GM10248 (cell line): ENCODE measurements at places on chromosomes 1 and 21.

DNA sequence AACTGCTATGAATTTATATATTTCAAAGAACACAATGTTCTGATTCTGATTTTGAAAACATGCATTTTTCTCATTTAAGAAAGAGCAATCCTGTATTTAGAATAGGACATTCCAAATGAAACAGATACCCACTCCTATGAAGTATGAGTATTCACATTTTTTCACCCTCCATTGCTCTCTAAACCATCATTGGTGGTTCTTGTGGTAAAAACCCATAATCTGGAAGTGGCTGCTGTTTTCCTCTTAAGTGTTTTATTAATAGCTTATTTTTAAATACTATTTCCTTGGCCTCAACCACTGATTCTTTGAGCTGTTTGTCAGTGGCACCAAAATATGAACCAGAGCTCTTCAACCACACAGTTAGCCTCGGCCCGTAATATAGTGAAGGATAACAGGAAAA, 60.0 kb upstream of the ADAM30 start:
- DNase-seq: no peak

GRCh38 chr1:111603979-111604378, 15.6 kb upstream of the RAP1A start:
- peak; percentile 39 for DNase-seq

- no peak for DNase-seq
Measured at GRCh38 chr1:33147997-33148314, 33.9 kb downstream of the TRIM62 start.

DNA sequence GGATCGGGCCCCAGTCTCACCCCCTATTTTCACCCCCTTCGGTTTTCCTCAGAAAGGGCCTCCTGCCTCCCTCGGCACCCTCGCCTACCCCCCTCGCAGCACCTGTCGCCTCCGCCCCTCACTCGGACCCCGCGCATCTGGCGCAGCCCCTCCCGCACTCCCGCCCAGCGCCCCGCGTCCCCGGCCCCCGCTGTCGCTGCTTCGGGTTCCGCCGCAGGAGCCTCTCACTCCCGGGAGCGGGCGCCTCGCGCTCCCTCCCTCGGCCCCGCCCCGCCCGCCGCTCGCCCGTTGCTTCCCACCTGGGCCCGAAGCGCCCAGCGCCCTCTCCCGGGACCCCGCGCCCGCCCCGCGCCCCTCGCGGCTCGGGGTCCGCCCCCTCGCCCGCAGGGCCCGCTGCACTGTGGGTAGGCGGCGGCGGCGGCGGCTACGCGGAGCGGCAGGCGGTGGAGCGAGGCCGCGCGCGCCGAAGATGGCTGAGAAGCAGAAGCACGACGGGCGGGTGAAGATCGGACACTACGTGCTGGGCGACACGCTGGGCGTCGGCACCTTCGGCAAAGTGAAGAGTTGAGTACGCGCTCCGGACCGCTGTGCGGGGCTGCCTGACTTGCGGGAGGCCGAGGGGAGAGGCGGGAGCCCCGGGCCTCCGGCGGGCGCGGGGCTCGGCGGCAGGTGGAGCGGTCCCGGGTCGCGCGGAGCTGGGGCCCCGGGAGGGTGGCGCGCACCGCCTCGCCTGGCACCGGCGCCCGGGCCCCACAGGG, at the start of gene PRKAA2:
Gene PRKAA2 (plus strand): TSS at position 396 of the 758 bp plus-strand sequence. CDS start 74 bp downstream, at position 470.
- DNase-seq: peak; percentile 31

DNA sequence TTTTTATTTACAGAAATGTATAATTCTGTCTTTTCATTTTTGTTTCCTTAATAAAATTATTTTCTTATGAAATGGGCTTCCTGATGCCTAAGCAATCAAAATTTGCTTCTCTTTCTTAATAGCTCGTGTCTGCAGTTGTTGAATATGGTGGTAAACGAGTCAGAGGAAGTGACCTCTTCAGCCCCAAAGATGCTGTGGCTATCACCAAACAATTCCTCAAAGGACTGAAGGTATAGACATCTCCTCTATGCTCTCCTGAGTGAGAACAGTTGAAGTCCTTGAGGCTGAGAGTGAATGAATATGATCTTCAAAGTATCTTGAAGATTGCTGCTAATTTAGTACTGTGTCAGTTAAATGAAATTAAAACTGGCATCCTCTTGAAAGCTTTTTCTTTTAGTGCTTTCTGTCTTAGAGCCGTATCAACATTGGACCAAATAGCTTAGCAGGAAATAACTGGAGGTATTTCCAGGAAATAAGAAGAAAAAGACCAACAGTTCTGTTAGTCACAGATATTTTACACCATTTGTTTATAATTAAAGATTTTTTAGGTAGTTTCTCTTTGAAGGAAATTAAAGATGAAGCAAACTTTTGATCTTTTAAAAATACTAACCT, 24.7 kb downstream of the VPS45 start:
- DNase-seq: no peak

DNA sequence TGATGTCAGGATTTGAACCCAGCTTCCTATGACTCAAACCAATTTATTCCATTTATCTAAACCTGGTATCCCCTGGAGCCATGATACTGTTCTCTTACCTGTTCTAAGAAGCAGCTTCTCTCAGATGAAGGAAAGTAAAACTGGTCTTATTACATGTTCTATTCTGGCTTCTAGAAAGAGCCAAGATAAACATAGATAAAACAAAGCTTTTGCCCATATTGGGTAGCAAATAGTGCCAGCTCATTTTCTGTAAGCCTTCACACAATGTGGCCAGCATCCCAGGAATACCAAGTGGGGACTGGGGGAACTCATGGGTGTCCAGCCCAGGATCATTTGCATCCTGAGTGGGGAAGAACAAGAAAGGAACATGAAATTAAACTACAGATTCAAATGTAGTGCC, 53.5 kb upstream of the EPHA8 start:
- no peak for DNase-seq

DNA sequence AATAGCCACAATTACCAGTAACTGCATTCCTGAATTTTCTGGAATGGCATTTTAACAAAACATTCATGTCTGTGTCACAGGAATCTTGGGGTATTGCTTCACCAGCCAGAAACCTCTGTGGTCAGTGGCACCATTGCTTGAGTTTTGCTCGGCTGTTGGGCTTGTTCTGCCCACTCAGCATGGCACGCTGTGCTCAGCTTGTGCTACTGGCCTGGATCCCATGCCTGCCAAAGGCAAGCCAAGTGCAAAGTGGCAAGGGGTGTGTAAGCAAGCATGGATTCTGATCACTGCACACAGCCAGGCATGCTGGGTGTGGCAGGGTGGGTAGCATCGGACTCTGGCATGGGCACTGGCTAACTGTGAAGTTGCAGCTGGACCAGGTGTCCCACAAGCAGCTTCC, 1150.9 kb downstream of the MRPL39 start:
- DNase-seq: no peak

DNA sequence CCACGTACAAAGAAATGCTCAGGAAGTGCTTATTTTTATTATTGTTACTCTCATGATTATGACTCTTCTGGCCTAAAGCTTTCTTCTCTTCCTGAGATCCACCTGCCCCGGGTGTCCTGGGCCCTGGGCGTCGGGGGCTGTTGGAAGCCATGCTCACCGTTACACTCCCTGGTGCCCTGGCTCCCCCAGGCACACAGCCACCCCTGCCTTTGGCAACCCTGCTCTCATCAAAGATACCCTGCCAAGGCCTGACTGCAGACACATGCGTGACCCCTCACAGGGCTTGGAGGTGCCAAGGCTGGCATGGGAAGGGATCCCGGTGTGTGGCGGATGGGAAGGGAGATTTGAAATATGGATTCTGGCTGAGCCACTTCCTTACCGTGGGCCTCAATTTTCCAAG, 3.3 kb upstream of the KISS1 start:
- DNase-seq: no peak

DNA sequence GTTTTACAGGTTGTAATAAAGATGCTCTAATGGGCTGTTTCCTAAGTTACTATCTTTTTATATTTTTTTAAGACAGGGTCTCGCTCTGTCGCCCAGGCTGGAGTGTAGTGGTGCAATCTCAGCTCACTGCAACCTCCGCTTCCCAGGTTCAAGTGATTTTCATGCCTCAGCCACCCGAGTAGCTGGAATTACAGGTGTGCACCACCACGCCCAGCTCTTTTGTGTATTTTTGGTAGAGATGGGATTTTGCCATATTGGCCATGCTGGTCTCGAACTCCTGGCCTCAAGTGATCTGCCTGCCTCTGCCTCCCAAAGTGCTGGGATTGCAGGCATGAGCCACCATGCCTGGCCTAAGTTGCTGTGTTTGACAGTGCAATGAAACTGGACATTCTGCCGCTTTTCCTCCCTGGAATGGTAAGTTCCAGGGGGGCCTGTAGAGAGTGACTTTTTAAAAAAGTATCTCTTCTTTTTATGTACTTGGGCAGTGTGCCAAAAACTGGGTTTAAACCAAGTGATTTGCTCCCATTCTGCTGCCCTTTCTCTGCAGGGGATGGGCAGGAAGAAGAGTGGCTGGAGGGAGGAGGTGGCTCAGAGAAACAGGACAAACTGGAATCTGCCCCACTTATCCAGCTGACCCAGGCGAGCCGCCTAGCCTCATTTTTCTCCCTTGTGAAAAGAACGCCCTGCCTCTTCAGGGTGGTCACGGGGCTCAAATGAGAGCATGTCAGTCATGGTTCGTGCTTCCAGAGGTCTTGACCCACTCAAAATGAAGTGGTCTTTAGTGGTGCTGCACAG, 2.3 kb downstream of the SLC37A1 start:
- DNase-seq: no peak

- no peak for DNase-seq
Measured at GRCh38 chr1:21638531-21639341, 30.4 kb downstream of the RAP1GAP start.

- DNase-seq: no peak
Measured at GRCh38 chr1:213564215-213564659, 423.5 kb upstream of the PROX1 start.

DNA sequence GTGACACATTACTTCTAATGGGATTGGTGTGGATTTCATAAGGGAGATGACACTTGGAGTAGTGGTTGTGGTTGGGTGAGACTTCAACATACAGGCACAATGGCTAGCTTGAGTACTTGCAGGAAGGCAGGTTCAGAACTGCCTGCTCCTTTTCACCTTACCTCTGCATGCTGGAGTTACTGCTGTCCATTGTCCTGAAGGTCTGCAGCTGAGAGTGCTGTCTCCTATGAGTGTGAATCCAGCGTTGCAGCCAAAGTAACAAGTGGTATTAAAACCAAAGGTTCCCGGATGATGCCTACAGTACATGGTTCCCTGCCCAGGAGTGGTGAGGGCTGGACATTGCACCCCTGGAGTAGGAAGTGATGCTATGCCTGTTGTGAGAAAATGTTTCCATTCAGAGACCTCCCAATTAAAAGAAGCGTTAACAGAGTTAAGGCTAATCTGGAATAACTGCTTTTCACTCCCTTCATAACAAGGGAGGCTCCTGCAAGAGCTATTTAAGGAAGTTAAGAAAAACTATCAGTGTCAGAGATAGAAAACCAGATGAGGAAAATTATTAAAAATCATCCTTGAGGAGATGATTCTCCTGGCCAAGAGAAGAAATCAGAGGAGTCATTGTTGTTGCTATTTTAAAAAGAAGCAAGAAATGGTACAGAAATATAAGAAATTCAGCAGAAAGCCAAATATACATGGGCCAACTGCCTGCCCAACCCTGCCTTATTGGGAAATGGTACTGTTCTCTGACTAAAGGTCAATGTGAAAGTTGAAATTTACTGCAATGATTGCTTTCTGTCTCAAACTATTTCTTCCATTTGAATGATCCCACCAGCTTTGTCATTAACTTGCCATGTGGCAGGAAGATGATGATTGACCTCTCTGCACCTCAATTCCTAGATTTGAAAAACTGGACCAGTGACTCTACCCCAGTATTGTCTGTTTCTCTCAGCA, 9.8 kb upstream of the F5 start:
- DNase-seq: no peak

DNA sequence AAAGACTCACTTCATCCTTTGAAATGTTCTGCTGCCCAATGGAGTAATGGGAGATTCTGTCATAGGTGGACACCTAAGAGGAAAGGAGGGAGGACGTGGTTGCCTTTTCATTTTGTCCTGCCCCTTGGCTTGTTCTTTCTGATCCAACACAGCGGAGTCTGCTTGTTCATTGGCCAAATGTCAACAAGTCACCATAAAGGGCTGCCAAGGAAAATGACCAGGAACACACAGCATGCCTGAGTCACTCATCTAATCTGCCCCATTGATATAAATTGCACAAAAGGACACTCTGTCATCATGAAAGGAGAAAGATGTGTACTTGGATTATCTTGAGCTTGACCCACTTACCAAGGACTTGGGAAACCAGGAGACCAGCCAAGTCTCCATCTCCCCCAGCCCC, 422.9 kb downstream of the SETD4 start:
- no peak for DNase-seq

- no peak for DNase-seq
Measured at GRCh38 chr1:202130297-202130721, 7.6 kb downstream of the GPR37L1 start.

DNA sequence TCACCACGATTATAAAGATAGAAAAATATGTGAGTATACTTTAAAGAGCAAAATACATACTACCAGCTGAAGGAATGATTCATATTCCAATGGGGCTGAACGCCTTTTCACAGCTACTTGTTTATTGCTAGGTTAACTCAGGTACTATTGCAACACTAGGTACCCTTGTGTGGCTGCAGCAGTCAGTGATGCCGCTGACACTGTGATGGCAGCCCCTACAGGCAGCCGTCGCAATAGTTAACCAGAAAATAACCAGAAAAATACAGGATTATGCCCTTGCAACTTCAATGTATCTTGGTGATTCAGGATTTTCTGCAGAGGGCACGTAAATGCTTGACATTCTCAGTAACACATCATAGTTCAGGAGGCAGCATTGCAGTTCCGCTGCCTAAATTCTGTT, 1.6 kb upstream of the MARK1 start:
- DNase-seq: no peak

DNA sequence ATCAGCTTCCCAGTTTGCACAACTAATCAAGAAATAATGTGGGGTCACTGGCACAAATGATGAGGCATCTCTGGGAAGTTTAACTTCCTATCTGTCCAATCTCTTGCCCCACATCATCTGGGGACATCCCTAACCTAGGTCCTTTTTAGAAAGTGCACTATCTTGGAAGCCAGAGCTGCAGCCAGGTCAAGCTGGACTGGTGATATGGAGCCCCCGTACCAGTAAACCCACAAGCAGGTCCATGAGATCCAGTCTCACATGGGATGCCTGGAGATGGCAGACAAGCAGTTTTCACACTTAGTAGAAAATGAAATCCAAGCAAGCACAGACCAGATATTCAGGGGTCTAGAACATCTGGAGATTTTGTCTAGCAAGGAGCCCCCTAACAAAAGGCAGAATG, 27.5 kb upstream of the BSDC1 start:
- no peak for DNase-seq

- DNase-seq: no peak
Measured at GRCh38 chr1:211947396-211948295, 87.7 kb downstream of the INTS7 start.
